ENCODE measurements at places on chromosomes 2 and 18. TPM values are rescaled to one million over a fixed set of nuclear protein-coding genes. Genes with fewer than 3 reads are reported as not detected.

The GATA6 gene
- total RNA-seq = 42.3 TPM

The DAW1 gene
- 8.5 TPM for total RNA-seq

The DUSP11 gene
- total RNA-seq = 13.0 TPM

The GALR1 gene
- total RNA-seq = not detected

The SLC23A3 gene
- total RNA-seq = not detected

The GALM gene
- 21.1 TPM for total RNA-seq

The GRP gene
- total RNA-seq = not detected

The UGT1A4 gene
- not detected for total RNA-seq

The QPCT gene
- 3.4 TPM for total RNA-seq

The ADCY3 gene
- total RNA-seq = 6.7 TPM

The CAPN13 gene
- not detected for total RNA-seq

The PAX3 gene
- 15.2 TPM for total RNA-seq

The ABCG5 gene
- not detected for total RNA-seq

The CIB4 gene
- total RNA-seq = not detected

The EML6 gene
- total RNA-seq = not detected

The LGALSL gene
- total RNA-seq = 4.5 TPM

The FN1 gene
- total RNA-seq = 453 TPM

The MAP4K4 gene
- total RNA-seq = 76.9 TPM

The INHA gene
- total RNA-seq = not detected

The DUSP28 gene
- 6.3 TPM for total RNA-seq

The RGPD4 gene
- total RNA-seq = not detected

The NEU2 gene
- not detected for total RNA-seq

The NEUROD1 gene
- not detected for total RNA-seq

The LIMS2 gene
- 0.53 TPM for total RNA-seq

The BCL2L11 gene
- 1.8 TPM for total RNA-seq

The MYCN gene
- not detected for total RNA-seq

The SEMA4C gene
- 12.6 TPM for total RNA-seq

The EEF1B2 gene
- total RNA-seq = 425 TPM

The SCYGR4 gene
- total RNA-seq = not detected

The SDC1 gene
- 40.5 TPM for total RNA-seq
